Stimulated activated CD4-positive, alpha-beta T cell treated with anti-CD3 and anti-CD28 coated beads, TNF-alpha, amount 100 ng/mL, for 4 hours (primary cell): ENCODE measurements at places on chromosomes 3 and 15.

DNA sequence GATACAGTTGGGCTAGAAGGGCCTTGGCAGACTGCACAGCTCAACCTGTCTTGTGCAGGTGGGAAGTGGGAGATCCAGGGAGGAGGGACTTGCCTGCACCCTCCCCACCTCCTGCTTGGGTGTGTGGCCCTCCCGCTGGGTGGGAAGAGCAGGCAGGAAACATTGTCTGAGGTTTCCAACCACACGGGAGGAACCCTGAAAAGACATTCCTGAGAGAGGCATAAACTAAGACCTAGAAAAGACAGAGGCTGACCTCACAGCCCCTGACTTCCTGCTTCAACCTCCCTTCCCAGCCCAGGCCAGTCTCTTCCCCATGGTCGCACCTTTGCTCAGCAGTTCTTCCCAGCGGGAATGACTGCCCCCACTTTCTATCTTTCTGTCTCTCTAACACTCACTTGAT is 46.3 kb upstream of the INSYN1 start:
- DNase-seq = no peak

DNA sequence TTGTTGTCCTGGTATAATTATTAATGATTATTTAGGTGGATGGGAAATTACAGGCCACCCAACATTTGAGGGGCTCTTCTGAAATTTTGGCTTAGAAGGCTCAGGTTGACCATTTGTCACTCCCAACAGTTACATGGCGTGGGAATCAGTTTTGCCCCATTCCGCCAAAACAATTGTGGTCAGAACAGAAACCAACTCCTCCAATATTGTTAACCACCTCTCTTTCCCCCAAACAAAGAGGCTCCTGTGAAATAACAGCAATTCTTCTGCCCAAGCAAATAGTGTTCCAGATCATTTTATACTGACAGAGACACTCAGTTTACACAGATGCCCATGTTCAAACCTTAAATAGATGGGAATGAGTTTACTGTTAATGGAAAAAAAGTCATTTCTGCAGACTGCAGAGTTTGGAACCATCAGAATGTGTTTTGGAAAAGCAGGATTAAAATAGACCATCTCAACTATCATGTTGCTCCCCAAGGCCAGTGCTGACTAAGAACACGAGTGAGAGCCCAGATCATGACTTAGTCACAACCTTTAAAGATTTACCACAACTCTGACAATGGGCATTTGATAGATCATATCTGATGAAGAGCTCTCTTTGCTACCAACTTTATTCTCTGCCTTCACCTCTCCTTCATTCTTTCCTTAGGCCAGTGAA is 102.1 kb downstream of the DUT start:
- DNase-seq = no peak

- DNase-seq = no peak
These were observed 357.4 kb upstream of the ATP11B start for GRCh38 chr3:182435860-182436259.

GRCh38 chr15:56916825-56917477 is 1.5 kb upstream of the TCF12 start:
- DNase-seq = no peak

GRCh38 chr3:47348411-47349154 is 32.2 kb upstream of the PTPN23 start:
- no peak for DNase-seq

DNA sequence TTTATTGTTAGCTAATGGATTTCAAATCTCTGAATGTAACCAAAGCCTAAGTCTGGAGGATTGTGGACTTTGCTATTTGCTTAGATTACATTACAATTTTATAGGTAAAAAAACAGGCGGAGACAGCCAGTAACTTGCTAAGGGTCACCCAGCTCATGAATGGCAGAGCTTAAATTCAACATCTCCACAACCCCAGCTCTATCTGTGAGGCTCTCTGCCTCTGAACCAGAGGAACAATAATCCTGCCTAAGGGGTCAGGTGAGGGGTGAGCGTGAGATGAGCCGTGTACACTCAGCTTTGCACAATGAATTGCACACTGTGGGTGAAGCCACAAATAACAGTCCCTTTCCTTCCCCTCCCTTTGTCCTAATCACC is 69.8 kb upstream of the SPATA12 start:
- DNase-seq = no peak

DNA sequence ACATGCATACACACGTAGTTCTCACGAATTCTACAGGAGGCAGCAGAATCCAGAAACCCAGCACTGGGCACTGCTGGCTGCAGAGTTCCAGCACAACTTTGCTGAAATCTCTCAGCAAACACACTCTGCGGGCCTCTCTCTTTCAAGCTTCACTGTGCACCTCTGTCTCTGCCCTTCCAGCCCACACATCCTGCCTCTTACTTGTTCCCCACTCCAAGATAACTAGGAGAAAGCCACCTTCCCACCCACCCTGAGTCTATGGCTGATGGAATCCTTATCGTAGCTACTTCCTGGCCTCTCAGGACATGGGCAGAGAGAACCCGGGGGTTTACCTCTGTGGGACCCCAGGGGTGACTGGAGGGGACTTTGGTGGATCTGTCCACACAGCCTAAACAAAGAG is 11.9 kb downstream of the ANP32A start:
- no peak for DNase-seq

- no peak for DNase-seq
These were observed 73.4 kb downstream of the SMAD6 start for GRCh38 chr15:66775127-66776105.

- no peak for DNase-seq
These were observed 43.7 kb downstream of the BTD start for GRCh38 chr3:15645246-15645645.

- no peak for DNase-seq
These were observed 156.2 kb downstream of the ZNF621 start for GRCh38 chr3:40680685-40681657.

- DNase-seq = no peak
These were observed 69.7 kb downstream of the XXYLT1 start for GRCh38 chr3:195201295-195201694.

DNA sequence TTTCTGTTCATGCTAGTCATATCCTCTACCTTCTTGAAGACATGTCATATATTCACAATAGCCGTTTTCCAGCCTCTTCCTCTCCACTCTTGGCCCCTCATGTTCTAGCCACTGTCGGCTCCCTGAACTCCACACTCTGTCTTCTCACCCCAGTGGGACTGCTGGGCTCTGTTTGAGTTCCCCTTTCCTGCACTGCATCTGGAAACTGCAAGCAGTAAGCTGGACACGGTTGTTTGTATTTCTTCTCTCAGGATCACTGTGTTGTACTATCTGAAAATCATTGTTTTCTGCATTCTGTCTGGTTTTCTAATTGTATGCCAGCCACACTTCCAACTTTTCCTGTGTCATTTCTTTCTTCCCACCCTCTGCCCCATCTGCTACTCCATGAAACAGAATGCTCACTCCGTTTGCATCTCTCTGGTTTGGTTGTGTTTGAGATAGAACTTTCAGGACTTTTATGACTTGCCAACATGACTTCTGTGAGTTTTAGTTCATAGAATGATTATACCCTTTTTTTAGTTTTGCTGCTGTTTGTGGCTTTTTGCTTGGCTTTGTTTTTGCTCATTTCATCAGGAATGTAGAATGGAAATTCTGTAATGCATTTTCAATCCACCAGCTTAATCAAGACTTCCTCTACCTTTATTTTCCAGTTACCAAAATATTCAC is 192.3 kb downstream of the PLCL2 start:
- DNase-seq = no peak

- no peak for DNase-seq
These were observed 8.3 kb downstream of the IL5RA start for GRCh38 chr3:3101660-3102458.

DNA sequence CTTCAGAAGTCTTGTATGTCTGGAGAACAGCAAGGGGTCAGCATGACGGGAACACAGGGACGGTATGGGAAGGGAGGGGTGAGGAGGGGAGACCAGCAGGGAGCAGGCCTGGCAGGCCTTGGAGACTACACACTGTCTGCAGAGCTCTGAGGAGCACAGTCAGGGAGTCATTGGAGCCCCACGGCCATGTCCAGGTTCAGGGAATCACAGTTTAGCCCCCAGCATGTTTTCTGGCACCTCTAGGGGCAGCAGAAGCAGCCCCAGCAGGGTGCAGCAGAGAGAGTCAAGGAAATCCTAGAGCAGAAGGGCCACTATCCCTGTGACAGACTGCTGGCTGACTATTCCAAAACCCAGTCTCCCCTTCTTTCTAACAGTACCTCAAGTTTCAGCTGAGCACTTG is 3.2 kb downstream of the LAMP3 start:
- DNase-seq = no peak

GRCh38 chr15:85551221-85551832 is 170.9 kb downstream of the AKAP13 start:
- DNase-seq = no peak

- peak; percentile 5 for DNase-seq
These were observed 2.6 kb downstream of the ARID3B start for GRCh38 chr15:74543583-74543982.

DNA sequence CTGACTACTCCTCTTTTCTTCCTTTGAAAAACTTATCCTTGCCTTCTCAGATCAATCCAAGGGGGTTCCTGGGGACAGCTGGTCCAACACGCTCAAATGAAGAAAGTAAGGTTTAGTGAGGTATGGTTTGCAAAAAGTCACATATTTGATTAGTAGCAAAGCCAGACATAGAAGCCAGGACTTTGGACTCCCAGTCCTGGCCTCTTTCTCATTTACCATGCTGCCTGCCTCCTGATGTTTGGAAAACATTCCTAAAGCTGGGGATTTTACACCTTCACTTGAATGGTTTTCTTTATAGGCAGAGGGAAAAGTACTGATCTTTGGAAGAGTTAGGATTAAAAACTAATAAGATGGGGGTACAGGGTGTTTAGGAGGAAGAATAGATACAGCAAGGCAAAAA is 14.6 kb downstream of the POPDC2 start:
- no peak for DNase-seq

GRCh38 chr3:186239321-186239720 is 122.7 kb downstream of the DGKG start:
- no peak for DNase-seq

DNA sequence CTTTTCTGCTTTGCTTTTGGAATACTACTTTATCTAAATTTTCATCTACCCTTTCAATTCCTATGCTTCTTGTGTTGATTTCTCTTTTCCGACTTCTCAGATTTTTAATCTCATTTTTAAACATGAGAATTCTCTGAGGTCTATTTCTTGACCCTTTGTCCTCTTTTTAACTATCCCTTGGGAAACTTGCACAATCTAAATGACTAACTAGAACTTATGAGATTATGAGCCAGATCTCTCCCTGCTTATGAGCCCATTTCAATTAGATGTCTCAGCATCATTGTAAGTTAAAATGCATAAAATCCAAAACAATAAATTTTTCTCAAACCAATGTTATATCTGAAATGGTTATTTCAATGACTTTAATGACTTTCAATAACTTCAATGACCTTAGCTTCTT is 296.9 kb upstream of the AGTR1 start:
- no peak for DNase-seq

DNA sequence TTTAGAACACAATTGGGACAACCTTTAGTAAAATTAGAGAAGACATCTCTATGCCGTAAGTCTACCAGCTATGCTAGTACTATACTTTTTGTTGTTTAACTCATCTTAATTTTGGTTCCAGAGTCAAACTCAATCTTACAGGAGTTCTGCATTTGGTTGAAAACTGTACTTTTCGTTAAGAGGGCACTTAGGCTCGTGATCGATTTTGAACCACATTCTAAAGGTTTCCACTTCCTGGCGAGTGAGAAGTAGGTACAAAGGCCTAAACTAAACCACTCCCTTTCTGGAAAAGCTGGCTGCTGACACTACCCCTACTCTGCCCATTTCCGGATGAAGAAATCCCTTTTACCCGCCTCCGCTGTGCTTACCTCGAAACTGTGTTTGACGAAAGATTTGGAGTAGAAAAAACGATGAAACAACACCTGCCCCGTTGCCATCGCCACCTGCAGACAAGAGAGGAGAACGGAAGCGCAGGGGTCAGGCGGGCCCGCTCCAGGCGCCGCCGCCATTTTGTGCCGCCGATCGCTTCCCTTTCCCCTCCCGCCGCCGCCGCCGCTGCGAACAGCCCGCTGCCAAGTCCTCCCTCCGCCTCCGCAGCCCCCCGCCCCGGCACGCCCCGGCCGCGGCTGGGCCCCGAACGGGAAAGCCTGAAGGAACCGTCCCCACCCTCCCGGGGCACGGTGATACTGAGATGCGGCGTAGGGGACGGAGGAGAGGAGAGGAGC is 748 bp downstream of the CCNL1 start:
- peak; percentile 58 for DNase-seq

GRCh38 chr15:62164396-62165103 is 535 bp downstream of the C2CD4B start:
- no peak for DNase-seq

DNA sequence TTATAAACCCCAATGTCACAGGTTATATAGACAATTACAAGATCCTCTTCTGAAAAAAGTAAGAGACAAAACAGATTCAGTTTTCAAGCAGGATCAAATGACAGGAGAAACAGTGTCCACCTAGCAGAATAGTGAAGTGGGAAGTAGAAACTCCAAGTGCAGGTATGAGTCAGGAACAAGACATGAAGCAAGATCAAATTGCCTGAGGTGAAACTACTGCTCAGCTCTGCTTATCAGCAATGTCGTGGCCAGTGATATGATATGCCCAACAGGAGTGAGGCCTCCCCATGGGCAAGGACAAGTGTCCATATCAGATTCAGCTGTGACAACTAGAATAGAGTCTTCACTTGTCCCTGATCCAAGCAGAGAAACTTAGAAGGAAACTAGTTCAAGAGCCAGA is 100.0 kb downstream of the ZMAT3 start:
- no peak for DNase-seq

DNA sequence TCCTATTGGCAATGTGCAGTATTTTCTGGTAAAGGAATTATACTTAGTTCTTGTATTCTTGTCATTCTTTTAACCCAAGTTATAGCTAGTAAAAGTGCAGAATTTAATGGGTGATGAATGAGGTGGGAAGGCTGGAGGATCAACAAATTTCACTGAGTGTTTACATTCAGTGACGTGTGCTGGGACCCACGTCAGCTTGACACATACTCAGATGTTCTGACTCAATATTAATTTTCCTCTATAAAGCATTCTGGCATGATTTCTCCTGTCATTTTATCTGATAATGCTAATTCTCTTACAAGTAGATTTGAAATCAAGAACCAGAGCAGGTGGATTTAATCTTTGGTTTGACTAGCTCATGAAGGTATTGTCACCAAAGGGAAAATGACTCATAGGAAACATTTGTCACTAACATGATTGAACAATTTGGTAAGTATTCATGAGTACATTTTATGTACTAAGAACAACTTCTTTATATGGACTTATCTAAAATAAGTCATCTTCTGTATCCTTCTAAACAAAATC is 71.0 kb upstream of the SYNPR start:
- no peak for DNase-seq
